ENCODE measurements at places on chromosomes 3 and 15.

- DNase-seq: no peak
Measured at GRCh38 chr3:184805351-184806038, 6.5 kb upstream of the VPS8 start.

GRCh38 chr3:105170423-105170822 is 196.3 kb upstream of the ALCAM start:
- no peak for DNase-seq

DNA sequence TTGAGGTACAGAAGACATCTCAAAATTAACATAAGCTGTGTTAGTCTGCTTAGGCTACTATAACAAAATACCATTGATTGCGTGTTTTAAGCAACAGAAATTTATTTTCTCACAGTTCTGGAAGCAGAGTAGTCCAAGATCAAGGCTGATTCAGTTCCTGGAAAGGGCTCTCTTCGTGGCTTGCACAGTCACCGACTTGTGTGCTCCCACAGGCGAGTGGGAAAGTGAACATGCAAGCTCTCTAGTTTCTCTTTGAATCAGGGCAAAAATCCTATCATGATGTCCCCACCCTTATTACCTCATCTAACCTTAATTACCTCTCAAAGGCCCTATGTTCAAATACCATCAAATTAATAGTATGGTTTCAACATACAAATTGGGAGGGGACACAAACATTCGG is 505.9 kb downstream of the ZIC1 start:
- DNase-seq: no peak

GRCh38 chr15:70327856-70328678 is 230.3 kb upstream of the TLE3 start:
- DNase-seq: peak; percentile 52

GRCh38 chr15:73716417-73716816 is 32.2 kb downstream of the CD276 start:
- DNase-seq: no peak

- no peak for DNase-seq
Measured at GRCh38 chr3:10376353-10376752, 55.4 kb upstream of the SEC13 start.

- no peak for DNase-seq
Measured at GRCh38 chr3:133881939-133882825, 13.5 kb downstream of the RAB6B start.

DNA sequence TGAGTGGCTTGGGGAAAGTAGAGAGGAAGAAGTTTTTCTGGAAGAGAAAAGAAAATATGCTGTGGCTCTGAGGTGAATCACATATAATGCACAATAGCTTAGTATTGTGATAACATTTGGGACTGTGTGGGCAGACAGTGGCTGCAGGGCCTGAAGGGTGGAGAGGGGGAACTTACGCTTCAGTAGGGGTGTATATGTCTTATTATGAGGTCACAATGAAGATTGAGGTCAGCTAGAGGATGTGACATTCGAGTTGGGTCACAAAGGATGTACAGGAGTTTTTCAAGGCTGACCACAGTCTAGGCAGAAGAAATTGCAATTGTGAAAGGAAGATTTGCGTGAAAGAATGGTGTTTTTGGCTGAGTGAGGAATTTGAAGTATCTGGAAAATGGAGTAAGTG is 414.8 kb downstream of the LPP start:
- no peak for DNase-seq

DNA sequence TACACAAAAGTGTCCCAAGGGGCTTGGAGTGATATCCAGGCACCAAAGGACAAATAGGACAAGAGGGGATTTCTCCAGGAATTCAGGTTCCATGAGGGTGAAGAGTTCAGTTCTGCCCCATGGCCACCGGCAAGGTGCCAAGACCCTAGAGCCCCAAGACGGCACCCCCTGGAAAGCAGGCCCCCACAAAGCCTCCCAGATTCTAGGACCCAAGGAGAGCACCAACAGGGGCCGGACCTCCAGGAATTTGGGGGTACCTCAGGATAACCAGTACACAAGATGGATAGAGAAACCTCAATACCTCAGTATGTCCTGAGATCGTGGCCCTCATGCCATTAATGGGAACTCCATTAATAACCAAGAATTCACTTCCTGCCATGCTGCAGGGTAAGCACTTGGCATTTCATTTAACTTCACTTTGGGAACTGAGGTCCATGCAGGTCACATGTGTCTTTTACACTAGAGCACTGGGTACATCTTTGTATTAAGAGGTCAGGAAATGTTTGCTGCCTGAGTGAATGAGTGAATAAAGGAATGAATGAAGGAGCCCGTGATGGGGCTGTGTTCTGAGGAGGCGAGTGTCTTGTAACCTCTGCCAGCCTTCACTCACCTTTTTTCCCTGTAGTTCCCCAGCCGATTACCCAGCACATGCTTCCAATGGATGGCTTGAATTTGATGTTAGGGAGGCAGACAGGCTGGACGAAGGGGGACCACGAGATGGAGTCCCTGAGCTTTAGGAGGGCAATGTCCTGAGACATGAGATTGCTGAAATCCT is 15.5 kb upstream of the PRSS50 start:
- no peak for DNase-seq

DNA sequence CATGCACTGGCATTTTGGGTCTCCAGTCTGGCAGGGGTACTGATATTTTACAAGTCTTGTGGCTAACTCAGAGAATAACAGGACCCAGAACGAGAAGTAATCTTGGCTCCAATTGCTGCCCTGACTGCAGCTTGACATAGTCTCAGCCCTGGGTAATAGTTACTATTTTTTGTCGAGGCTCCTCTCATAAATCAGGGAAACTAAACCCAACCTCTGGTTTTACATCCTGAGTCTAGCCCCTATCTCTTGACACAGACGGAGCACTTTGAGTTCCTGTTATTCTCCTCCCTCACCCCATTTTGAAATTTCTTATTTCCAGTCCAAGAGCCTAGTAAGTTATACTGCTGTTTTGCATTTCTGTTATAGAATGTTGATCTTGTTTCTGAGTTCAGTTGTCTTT is 276.1 kb upstream of the GOLIM4 start:
- DNase-seq: no peak

DNA sequence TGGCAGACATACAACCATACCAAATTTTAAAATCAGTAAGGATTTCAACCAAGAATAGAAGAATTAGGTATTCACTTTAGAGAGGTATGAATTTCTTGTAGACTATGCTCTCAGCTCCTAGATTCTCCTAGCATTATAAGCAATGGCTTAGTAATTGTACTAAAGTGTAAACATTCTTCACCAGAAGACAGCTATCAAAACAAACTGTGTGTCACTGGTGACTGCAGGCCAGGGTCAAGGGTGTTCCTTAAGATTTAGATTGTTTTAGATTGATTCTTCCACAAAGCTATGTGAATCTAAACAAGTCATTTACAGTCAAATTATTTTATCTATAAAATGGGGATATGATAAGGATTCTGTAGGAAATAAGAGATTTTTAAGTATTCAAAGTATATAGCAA is 23.1 kb upstream of the GP5 start:
- DNase-seq: peak; percentile 17

DNA sequence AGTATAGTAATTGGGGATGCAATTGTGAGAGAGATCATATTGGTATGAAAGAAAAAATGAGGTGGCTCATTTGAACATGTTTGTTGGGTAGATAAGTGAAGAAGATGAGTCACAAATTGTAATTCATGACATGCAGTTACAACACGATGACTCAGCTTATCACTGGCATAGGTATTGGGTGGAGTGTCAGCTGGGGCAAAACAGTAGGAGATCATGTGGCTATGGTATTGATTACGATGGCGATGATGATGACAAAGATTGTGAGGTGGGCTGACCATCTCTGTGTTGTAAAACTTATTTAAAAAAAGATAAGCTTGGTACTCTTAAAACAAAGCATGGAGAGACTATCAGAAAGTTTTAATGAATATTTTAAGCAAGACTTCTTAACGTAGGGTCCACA is 11.6 kb upstream of the DPH6 start:
- peak; percentile 27 for DNase-seq

- no peak for DNase-seq
Measured at GRCh38 chr15:100373120-100373896, 31.5 kb upstream of the ADAMTS17 start.

- no peak for DNase-seq
Measured at GRCh38 chr3:52194485-52195290, 3.3 kb upstream of the ALAS1 start.

- no peak for DNase-seq
Measured at GRCh38 chr3:57064001-57064400, 3.5 kb downstream of the SPATA12 start.

GRCh38 chr3:183532620-183533411 is 22.7 kb downstream of the KLHL6 start:
- DNase-seq: no peak

DNA sequence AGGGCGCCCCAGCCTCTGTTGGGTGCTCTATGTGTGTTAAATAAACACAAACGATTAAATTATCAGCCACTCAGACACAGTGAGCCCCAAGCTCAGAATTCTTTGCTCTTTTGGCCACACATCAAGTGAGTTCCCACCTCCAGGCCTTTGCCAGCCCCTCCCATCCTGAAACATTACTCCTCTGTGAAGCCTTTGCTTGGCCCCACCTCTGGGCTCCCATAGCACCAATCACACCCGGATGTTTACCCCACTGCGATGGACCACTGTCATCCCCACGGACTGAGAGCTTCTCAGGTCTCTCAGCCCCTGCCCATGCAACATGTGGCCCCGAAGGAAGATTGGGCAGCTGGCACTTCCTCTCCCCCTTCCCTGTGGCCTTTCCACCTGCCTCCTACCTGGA is 85.1 kb downstream of the NUP210 start:
- DNase-seq: no peak

- DNase-seq: no peak
Measured at GRCh38 chr3:192825657-192826200, 91.9 kb downstream of the MB21D2 start.

GRCh38 chr3:79361748-79362378 is 405.9 kb downstream of the ROBO1 start:
- no peak for DNase-seq

GRCh38 chr3:137121704-137122314 is 164.0 kb downstream of the IL20RB start:
- DNase-seq: no peak

DNA sequence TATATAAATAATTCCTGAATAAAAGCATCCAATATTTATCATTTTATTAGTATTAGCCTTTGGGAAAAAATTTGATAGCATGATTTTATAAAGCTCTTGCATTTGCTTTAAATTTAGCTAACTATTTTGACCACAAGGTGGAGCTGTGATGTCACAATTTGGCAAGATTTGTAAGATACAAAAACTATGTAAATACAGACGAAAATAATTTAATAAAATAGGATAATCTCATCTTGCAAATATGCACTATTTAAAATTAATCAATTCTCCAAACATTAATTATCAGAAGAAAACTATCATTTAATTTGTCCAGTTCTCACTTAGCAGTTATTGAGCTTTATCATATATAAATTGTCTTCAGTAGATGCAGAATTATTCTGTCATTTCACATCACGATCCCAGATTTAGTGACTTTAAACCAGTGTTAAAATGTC is 95.4 kb downstream of the PLOD2 start:
- DNase-seq: peak; percentile 9

- no peak for DNase-seq
Measured at GRCh38 chr15:59997070-59997701, 6.9 kb upstream of the FOXB1 start.

DNA sequence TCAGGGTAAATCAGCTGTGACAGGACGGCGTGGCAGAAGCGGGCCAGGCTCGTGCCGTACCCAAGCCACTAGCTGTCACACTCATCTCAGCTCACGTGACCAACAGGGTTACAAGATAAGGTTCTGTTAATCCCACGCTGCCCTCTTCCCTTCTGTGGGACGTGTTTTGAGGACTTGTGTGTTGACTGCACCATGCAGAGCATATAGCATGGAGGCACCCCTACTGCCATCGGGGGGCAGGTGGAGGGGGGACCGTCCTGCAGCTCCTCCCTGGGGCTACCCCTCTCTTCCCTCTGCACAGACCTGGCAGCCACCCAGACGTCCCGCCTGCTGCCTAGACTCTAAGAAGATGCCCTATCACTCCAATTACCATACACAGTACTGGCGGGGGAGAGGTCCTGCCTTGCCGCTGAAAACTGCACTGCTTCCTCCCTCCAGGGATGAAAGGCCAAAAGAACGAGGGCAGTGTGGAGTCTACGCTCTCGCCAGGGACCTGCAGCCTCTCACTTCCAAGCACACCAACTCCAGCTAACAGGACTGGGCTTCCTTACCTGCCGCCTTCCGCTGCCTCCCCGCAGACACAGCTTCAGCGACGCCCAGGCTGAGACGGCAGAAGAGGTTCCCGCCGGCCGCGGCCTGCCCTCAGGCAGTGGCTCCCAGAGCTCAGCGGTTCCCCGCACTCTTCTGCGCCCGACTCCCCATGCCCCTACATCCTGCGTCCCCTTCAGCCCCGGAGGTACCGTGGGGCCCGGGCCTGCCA is at the start of gene TNK2:
TNK2 (minus strand) TSS at position 618 of the 760 bp plus-strand sequence. CDS start 19,963 bp downstream, outside the sequence.
- DNase-seq: no peak

DNA sequence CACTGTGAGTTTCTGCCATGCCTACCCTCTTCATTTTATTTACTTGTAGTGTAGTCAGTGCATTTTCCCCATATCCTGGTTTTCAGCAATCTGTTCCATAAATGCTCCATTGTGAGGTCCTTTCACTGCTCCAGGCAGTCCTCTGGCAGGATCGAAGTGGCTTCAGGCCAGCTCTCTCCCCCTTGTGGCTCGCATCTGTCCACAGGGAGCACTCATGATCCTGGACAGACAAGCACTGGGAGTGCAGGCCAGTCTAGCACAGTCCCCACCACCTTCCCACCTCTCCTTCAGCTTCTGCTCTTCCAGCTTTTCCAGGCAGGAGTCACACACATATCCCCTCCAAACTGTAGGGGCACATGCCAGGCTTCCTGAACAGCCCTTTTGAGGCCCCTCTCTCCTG is 173.6 kb downstream of the PPM1L start:
- no peak for DNase-seq

- DNase-seq: no peak
Measured at GRCh38 chr3:36846406-36846805, 82.1 kb upstream of the DCLK3 start.

- DNase-seq: no peak
Measured at GRCh38 chr15:97706059-97706458, 254.4 kb upstream of the ARRDC4 start.

DNA sequence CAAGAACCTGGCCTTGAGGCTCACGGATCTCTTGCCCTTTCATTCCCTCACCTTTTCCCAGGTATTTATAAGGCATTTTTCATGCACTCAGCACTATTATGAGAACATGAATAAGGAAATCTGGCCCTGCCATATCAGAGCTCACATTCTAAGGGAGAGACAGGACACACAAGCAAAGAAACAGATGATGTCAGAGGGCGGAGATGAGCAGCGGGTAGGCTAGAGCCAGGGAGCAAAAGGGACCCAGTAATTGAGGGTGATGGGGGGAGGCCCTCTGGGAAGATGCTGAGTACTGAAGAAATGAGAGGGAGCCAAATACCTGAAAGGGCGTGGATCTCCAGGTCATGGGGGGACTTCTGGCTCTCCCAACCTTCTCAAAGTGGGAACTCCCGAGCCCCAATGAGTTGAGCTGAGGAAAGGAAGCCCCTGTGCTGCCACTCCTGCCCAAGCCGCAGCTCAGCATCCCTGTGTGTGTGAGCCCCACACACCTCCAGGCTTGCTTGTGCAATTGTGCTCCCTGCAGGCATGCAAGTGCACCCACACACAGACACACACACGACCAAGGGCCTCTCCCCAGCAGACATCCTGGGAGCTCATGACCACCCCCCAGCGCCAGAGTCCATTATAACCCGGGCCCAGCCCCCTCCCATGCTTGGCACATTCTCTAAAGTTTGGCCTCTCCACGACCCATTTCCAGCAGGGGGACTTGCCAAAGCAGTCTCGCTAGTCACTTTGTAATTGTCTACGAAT is 81.4 kb upstream of the PXYLP1 start:
- DNase-seq: no peak

- no peak for DNase-seq
Measured at GRCh38 chr3:10901296-10901945, 85.4 kb downstream of the SLC6A11 start.

- no peak for DNase-seq
Measured at GRCh38 chr3:104735691-104736090, 631.0 kb upstream of the ALCAM start.
